Sigmoid colon (tissue), 7 donors: ENCODE measurements at places on chromosomes 7 and 10. TPM values are rescaled to one million over a fixed set of nuclear protein-coding genes. Genes with fewer than 3 reads are reported as not detected.

The TRPV5 gene
- total RNA-seq, result not detected

The ADAM12 gene
- 0.14 TPM for total RNA-seq

The PNLIP gene
- total RNA-seq, result not detected

The ZNF3 gene
- 28.0 TPM for total RNA-seq

The MACROH2A2 gene
- total RNA-seq, result 6.4 TPM
